ENCODE measurements at places on chromosomes 2 and 18.

DNA sequence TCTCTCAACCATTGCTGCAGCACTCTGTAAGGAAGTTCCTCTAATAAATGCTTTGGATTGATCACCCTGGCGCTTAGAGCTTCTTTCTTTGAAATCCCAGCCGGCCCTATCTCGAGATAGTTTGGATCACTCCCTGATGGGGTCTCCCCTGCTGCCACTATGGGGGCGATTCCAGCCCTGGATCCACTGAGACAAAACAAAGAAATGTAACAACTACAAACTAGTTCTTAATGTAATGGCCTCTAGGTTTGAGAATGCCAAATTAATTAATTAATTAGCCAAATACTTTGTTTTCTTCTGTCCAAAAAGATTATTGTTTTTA lies 15.2 kb downstream of the SRSF7 start:
- no peak for DNase-seq

DNA sequence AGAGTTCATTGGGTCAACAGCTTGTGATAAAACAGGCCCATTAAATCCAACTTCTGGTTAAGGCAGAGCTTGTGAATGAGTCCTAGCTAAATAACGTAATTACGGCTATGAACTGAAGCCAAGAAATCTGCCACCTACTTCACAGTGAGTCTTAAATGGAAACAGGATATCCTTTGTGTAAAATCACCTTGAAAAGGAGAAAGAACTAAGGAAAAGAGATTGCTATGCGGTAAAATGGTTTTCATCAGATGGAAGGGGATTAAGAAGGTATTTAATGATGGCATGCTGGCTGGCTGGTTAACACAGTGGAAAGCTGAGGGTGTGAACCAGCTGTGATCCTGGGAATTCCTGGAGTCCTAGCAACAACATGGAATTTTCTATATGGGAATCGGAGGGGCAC lies 156.6 kb downstream of the DOK6 start:
- peak; percentile 5 for DNase-seq

DNA sequence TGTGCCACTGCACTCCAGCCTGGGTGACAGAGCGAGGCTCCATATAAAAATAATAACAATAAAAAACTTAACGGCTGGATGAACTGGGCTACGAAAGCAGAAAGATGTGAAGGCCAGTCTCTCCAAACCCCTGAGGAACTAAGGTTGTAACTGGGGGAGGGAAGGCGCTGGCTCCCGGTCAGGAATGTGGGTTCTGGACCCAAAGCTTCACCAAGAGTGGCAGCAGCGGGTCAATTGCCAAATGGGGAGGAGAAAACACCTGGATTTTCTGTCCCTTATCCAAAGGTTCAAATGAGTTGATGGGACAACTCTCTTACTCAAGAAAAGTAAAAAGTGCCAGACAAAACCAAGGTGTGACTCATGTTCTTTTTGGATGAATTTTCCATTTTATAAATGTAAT lies 60.1 kb upstream of the TFCP2L1 start:
- DNase-seq, result no peak

DNA sequence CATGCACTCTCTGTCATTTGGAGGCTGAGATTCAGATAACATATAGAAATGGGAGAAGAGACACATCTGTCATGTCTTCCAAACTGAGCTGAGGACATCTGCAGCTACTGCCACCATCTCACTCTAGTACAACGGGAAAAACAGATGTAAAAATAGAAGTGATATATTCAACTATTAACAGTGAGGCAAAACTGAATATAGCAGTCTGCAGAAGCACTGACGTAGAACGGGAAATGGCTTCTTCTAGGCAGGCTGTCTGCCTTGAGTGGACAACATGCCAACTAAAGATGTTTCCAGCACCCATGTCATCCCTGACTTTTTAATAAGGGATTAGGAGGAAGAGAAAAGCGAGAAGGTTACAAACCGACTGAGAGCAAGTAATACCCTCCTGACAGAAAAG lies 51.6 kb downstream of the MRPL33 start:
- no peak for DNase-seq

GRCh38 chr2:126634273-126634861 lies 21.6 kb upstream of the GYPC start:
- peak; percentile 53 for DNase-seq

- peak; percentile 16 for DNase-seq
Measured at GRCh38 chr2:163734881-163735684, 725 bp downstream of the FIGN start.

- DNase-seq, result no peak
Measured at GRCh38 chr2:55416786-55417568, 2.7 kb downstream of the CCDC88A start.

DNA sequence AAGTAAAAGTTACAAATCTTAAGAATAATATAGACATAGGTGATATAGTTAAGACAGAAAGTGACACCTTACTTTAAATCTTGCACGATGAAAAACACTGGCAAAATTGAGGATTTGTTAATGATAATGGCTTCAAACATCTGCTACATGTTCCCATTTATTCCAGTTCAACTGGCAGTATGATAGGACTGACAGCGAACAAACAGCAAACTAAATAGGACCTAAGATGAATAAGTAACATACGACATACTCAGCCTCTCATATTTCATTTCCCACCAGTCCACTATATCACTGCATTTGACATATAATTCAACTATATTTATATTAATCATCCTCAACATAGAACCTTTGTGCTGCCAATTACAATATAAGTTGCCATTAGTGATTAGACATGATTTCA lies 36.3 kb downstream of the ACVR1C start:
- DNase-seq, result no peak

- DNase-seq, result no peak
Measured at GRCh38 chr18:76952747-76953146, 130.4 kb downstream of the ZNF236 start.

GRCh38 chr2:38700113-38700785 lies 34.3 kb downstream of the GALM start:
- DNase-seq, result no peak

GRCh38 chr2:13558368-13558767 lies 841.6 kb downstream of the TRIB2 start:
- DNase-seq, result no peak

DNA sequence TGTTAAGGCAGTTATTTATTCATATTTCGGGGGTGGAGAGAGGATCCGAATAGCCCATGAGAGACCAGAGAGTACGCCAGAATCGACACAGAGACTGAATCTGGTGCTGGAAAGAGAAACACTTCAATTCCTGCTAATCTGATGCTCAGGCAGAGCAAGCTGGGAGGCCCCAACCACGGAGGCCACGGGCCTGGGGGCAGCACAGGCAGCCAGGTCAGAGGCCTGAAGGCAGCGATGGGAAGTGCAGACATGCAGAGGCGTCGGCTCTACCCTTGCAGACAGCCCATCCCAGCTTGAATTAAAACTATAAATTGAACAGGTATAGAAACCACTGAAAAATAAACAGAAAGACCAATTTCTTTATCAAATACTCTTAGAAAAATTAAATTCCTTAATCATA lies 50.6 kb downstream of the PXDN start:
- no peak for DNase-seq

- no peak for DNase-seq
Measured at GRCh38 chr18:61991201-61991600, 98.4 kb upstream of the RNF152 start.

- no peak for DNase-seq
Measured at GRCh38 chr2:196591621-196592022, 47.9 kb upstream of the CCDC150 start.

DNA sequence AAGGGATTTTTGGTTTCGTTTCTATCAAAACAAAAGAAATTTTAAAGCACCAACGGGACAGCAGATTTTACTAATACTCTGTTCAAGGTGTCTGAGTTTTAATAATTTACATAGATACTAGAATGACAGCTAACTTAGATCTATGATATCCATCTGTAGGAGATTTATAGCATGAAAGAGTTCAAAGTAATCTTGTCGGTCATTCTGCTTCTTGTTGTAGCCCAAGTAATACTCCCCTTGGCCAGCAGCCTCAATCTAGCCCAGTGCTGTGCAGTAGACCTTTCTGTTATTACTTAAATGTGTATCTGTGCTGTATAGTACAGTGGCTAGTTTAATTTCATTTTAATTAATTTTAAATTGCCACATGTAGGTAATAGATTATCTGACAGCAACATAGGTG lies 44.7 kb downstream of the ANKRD12 start:
- DNase-seq, result no peak

GRCh38 chr2:34909992-34910705 lies 1311.0 kb upstream of the FAM98A start:
- DNase-seq, result no peak

GRCh38 chr2:100789361-100789760 lies 30.6 kb upstream of the NPAS2 start:
- DNase-seq, result no peak

DNA sequence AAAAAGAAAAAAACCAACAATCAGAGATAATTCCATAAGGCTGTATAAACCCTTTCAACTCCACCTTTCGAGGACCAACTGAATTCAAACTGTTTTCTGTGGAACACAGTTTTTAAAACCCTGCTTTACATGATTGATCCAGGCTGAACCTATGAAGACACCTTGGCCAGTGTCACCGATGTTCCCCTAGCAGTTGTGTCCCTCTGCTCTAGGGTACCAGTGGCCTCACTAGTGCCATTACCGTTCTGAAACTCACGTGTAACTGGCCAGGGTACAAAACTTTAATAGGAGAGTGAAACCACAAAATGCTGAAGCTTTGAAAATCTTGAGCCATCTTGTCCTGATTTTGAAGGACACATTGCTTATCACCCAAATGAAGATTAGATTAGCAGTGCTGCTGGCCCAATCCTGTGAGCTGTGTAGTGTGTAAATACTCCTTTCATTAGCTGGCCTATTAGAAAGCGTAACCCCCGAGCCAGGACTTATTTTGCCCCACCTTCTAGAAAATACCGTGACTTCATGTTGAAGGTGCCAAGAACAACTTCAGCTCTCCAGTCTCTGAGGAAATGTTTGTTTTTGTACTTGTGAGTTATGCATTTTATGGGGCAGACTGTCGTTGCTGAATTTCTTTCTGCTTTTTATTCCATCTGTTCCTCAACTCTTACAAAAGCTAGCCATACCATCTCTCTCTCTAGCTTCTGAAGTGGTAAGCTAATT lies 147.8 kb upstream of the MAP3K20 start:
- no peak for DNase-seq

All from H7 (cell line).